Stimulated activated CD4-positive, alpha-beta T cell treated with anti-CD3 and anti-CD28 coated beads, TNF-alpha, amount 100 ng/mL, for 48 hours (primary cell): ENCODE measurements at places on chromosomes 5 and 9.

DNA sequence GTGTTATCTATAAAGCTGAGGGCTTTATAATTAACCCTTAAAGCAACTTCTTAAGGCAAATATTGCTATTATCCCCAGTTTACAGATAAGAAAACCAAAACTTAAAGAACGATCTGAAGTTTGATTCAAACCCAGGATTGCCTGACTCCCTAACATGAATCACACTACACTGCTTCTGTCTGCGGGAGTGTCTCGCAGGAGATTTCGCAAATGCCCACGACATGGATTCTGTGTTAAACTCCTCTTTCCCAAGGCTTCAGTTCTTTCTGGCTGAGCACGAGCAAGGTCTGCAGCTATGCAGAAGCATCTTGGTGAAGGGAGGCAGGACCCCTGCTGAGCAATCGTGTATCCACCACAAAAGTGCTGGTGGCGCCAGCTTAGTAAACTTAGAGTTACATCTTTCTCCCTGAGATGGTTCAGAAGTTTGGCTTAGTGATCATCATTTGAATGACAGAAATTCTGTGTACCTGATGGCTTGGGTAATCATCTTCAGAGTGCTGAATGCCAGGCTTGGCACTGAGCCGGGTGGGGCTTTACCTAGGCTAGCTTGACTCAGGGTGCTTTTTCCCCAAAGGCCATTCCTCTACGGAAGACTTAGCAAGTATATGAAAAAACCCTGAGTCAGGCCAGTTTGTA, 81.4 kb upstream of the PIK3R1 start:
- no peak for DNase-seq

DNA sequence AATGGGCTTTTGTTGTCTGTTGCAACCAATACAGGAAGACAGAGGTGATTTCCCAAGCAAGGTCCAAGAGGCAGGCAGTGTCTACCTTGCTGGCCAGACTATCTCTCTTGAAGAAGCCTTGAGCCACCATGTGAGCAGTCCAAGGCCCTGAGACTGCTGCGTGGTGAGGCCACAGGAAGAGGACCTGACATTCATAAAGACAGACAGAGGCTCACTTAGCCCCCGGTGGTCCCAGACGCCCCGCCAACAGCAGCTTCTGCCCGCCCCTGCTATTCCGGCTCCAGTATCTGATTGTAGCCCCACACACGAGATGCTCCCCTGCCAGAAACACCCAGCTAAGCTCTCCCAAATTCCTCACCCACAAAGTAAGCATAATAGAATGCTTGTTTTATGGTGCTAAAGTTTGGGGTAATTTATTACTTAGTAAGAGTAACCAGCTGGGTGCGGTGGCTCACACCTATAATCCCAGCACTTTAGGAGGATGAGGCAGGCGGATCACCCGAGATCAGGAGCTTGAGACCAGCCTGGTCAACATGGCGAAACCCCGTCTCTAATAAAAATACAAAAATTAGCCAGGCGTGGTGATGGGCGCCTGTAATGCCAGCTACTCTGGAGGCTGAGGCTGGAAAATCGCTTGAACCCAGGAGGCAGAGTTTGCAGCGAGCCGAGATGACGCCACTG, 22.8 kb upstream of the FUBP3 start:
- no peak for DNase-seq

DNA sequence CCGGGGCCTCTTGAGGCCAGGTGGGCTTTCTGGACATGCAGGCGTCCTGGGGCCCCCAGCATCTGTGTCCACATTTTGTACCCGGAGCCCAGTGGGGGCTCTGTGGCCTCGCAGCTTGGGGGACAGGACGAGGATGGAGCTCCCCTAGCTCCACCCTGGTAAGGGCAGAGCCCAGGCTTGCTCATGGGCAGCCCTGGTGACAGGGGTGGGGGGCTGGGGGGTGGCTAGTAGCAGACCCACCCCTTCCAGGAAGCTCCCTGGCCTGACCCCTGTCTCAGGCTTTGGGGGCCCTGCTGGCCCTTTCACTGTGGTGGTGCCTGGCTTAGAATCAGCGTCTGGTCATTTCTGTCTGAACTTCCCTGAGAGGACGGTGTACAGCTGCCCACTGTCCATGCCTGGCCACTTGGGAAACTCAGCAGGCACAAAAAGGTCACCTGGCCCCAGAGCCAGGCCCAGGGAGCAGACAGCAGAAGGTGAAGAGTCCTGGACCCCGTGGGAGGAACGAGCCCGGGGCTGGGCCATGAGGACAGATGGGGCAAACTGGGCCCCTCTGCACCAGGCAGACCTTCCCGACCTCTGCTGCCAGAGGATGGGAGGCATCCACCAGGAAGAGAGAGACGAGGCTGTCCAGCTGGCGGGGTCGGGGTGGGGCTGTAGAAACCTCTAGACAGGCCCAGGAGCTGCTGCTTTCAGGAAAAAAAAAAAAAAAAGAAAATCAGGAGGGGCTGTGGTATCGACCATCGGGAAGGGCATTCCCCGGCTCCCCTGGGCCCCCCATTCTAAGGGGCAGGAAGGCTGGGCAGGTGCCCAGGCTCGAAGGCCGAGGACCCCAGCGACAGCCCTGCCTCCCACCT, 52.8 kb downstream of the EXD3 start:
- DNase-seq, result no peak

- no peak for DNase-seq
Observed at GRCh38 chr5:57209316-57210040, 35.6 kb downstream of the GPBP1 start.

GRCh38 chr5:8769631-8770030, 776.2 kb downstream of the SEMA5A start:
- DNase-seq, result no peak

DNA sequence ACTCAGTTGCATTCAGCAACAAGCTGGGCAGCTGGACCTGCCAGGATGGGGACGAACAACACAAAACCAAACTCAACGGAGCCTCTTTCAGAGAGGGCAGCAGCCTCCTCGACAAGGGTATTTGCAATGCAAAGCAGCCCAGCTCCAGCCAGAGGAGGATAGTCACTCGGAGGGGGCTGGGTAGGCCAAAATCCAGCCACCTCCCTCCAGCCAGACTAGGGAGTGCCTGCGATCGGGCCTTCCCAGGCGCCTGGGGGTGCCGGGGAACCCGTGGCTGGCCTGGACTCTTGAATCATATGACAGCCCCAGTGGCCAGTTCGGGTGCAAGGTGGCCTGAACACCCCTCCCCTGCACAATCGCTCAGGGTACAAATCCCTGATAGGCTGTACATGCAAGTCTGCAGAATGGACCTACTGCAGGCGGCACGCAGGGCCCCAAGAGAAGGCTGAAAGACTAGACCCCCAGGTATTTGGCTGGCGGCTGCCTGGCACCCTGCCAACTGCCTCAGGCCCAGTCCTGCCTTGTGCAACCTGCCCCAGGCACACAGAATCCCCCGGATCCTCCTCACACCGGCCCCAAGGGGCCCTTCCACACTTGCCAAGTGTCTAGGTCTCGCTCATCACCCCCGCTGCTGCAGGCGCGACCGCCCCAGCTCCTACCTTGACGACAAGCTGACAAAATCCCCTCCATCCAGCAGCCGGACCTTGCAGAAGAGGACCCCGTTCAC, 1.3 kb downstream of the EEIG1 start:
- DNase-seq, result no peak

DNA sequence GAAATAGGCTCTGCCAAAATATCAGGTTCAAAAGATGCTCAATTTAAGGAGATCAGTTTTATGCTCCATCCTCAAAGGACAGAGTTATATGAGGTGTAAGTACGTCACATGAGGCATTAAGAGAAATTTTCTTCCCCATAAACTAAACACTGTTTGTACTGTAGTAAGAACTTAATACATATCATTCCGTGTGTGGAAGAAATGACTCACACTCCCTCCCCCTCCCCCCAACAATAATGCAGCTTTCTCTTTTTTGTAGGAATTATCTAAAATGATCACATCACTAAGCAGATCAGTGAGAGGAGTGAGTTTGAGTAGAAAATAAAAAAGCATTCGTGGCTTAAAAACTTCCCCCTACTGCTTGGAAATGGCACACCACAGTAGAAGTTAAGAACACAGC, 2.2 kb downstream of the CDH12 start:
- no peak for DNase-seq

DNA sequence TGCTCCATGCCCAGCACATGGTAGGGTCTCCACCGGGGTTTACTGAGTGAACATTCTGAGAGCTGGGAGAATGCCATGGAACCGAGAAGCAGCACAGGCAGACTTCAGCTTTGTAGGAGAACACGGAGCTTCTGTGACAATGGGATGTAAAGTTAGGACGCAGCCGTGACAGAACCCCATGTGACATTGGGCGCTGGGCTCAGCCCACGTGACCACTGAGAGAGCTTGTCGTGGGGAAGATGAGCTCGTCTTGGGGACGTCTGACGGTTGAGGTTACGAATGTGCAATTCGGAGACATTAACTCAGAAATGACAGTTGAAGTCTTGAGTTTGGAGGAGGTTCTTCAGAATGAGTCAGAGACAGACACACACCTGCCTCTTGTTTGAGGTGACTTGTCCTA, 13.5 kb downstream of the SDHA start:
- no peak for DNase-seq

GRCh38 chr9:126689027-126689825, 75.5 kb downstream of the LMX1B start:
- DNase-seq, result no peak

- DNase-seq, result no peak
Observed at GRCh38 chr5:124515497-124516245, 230.8 kb downstream of the ZNF608 start.

- no peak for DNase-seq
Observed at GRCh38 chr5:68140763-68141162, 74.8 kb upstream of the PIK3R1 start.

DNA sequence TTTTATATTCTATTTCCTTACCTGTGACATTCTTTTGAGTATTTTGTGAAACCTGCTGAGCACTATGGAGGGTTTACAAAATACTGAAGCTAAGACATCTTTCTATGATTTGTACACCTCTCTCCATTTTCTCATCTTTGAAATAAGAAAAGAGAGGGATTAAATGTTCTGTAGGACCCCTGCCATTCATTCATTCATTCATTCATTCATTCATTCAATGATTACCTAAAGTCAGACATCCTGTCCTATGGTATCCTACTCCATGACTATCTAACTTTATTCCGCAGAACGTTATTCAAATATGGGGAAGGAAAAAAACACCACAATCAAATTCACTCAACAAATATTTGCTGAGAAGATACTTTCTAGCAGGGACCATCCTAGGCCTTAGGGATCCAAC, 51.4 kb downstream of the AP3B1 start:
- DNase-seq, result no peak

GRCh38 chr5:126460977-126461376, 37.8 kb downstream of the GRAMD2B start:
- no peak for DNase-seq

DNA sequence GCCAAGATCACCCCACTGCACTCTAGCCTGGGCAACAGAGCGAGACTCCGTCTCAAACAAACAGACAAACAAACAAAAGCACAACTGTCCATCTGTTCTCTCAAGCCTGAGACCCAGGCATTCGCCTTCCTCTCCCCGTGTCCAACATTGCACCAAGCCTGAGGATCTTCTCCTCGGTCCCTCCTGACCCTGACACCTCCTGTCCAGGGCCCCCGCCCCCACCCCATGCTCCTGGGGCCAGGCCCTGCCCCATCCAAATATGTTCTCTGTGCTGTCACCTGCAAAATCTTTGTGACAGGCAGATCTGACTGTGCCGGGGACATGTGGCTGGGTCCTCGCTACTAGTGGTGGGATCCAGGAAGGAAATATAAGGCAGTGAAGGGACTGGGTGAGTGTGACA, 33.4 kb upstream of the UNC5A start:
- no peak for DNase-seq

- DNase-seq, result no peak
Observed at GRCh38 chr9:103245369-103245768, 250.2 kb downstream of the CYLC2 start.

GRCh38 chr5:89289604-89290003, 406.6 kb upstream of the MEF2C start:
- no peak for DNase-seq

DNA sequence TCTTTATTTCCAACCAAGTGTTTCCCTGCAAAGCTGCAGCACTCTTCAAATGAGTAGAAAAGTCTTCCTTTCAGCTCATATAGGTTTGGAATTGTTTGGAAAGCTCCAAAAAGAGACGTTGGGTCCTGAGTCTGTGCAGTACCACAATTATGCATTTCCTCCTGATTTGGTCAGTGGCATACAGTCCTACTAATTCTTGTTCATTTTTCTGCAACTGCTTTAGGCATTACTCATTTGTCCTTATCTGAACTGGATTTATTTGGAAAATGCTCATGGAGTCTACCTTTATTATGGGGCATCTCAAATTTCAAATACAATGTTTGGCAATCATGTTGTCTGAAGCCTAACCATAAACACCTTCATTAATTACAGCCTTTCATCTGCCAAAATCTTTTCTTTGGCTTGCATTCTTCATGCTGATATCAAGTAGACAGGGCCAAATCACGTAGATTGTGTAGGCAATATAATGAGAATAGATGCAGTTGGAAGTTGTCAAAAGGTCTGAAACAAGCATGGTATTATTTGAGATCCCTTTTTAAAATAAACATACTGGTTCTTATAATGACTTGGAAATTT, 232.8 kb downstream of the TLE1 start:
- no peak for DNase-seq

GRCh38 chr9:84146893-84147710, 166.5 kb downstream of the RMI1 start:
- DNase-seq, result no peak

- no peak for DNase-seq
Observed at GRCh38 chr5:50415912-50416311, 25.2 kb downstream of the EMB start.

DNA sequence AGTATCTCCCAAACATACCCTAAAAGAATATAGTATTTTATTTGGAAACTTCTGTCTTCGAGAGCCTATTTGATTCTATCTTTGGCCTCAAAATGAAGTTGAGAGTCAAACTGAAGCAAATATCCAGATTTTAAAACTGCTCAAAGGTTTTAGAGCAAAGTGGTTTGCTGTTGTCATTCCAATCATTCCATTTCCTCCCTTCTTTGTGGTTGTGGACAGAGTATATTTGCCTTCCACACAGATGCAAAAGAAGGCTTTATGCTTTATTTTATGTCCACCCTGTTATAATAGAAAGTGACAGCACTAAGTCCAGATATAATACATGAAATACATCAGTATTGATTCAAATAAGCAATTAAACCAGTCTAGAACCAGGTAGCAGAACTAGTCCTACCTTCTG, 12.4 kb downstream of the GZMK start:
- no peak for DNase-seq
